Skin of body (tissue), 3 donors: ENCODE measurements at places on chromosomes 1 and 21.

DNA sequence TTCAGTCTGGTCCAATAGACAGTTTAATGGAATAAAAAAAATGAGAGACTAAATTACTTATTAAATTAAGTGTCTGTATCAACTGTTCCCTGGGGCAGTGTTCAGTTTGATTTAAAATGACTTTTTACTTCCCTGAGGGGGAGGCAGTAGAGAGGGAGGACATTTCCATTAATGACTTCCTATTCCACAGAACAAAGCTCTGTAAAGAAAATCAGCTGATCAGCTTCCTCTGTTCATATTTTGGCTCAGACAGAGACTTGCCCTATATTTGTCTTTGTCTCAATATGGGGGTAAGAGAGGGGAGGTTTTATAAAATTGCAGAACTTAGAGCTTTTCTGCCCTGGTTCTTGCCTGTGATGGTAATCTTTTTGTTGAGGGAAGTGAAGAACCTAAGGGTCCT lies 8.4 kb downstream of the CFAP126 start:
- DNase-seq = no peak

- DNase-seq = no peak
Measured at GRCh38 chr1:27544834-27545233, 54.9 kb upstream of the WASF2 start.

GRCh38 chr1:35783055-35783583 lies 13.3 kb upstream of the CLSPN start:
- no peak for DNase-seq

DNA sequence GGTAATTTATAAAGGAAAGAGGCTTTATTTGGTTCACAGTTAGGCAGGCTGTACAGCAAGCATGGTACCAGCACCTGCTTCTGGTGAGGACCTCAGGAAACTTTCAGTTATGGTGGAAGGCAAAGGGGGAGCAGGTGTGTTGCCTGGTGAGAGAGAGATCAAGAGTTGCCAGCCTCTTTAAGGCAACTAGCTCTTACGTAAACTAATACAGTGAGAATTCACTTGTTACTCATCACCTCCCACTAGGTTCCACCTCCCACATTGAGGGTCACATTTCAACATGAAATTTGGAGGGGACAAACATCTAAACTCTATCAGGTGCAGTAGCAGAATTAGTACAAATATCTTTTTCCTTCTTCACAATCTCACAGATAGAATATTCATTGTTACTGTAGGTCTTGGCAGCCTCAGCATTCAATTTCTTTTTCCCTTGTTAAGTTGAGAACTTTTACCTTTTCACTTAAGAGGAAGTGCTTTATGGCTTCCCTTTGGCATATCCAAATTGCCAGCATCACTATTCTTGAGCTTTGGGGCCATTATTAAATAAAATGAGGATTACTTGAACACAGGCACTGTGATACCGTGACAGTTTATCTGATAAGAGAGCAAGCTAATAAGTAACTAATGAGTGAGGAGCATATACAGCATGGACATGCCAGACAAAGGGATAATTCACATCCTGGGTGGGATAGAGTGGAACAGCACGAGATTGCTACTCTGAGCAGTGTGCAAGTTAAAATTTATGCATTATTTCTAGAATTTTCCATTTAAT lies 48.4 kb downstream of the MAGI3 start:
- no peak for DNase-seq

DNA sequence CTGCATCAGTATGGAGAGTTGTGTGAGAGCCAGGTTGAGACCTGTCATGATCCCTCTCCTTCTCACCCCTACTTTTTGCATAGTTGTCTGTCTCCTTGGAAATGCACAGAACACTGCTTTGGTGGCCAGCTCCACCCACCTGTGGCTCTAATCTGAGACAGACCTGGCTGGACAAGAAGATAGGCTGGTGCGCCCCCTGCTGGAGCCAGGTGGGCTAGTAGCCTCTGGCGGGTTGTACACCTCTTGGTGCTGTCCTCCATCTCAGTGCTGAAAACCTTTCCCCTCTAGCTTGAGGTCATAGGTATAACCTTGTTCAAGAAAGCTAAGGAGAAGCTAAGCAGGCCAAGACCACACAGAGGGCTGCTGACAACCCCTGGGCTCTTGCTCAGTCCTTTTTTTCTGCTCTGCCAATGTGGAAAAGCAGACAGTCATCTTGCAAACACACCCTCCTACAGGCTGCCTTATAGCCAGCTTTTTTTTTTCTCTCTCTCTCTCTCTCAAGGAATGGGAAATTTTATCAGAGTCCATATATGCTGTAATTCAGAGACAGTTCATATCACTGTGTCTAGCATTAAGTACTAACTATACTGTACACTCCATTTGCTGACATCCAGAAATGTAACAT lies 58.8 kb upstream of the SPATA6 start:
- DNase-seq = no peak

DNA sequence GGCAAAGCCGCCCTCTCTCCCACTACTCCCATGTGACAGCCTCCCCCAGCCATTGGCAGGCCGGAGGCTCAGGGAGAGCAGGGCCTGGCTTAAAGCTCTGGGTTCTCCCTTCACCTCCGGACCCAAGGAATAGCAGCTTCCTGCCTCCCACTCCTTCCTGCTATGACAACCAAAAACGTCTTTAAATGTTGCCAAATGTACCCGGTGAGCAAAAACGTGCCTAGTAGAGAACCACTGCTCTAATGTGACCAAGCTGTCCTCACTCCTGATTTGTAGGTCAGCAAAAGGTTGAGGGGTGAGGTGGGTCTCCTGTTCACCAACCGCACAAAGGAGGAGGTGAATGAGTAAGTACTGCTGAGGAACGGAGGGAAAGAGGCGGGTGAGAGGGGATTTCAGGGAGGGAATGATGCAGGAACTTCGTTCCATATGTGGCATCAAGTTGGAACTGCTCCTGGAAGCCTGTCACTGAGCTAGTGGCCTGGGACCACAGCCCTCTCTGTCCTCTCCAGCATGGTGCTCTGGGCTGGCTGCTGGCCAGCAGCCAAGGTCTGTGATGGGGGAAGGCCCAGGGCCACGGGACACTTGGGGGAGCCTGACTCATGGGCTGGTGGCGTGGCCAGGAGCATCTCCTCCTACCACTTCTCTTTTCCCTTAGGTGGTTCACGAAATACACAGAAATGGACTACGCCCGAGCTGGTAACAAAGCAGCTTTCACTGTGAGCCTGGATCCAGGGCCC lies 5.7 kb downstream of the MRTO4 start:
- DNase-seq = no peak
